Skin of body (tissue), 3 donors: ENCODE measurements at places on chromosomes 5 and 9. TPM values are rescaled to one million over a fixed set of nuclear protein-coding genes. Genes with fewer than 3 reads are reported as not detected.

Gene APBA1
- total RNA-seq: 7.7 TPM

Gene DNAI1
- 0.20 TPM for total RNA-seq

Gene TEX48
- not detected for total RNA-seq

Gene HAND1
- not detected for total RNA-seq

Gene F12
- total RNA-seq: 1.3 TPM

Gene C5orf34
- total RNA-seq: 5.1 TPM

Gene ZFP2
- 1.9 TPM for total RNA-seq

Gene CFAP157
- total RNA-seq: 0.10 TPM

Gene ZER1
- total RNA-seq: 18.1 TPM

Gene SPATA31D4
- total RNA-seq: not detected

Gene SPATA6L
- total RNA-seq: 2.1 TPM

Gene TTC39B
- total RNA-seq: 22.9 TPM

Gene IRX2
- 22.5 TPM for total RNA-seq

Gene OR1Q1
- not detected for total RNA-seq

Gene GPR151
- not detected for total RNA-seq

Gene GPX3
- 31.1 TPM for total RNA-seq

Gene PCDHB2
- total RNA-seq: 3.1 TPM

Gene LCNL1
- 0.20 TPM for total RNA-seq

Gene PDLIM7
- 30.7 TPM for total RNA-seq

Gene SLC36A2
- total RNA-seq: 0.20 TPM

Gene HMCN2
- 20.7 TPM for total RNA-seq

Gene DIMT1
- total RNA-seq: 23.9 TPM

Gene WNT8A
- not detected for total RNA-seq

Gene MEIKIN
- total RNA-seq: not detected

Gene SLC36A3
- not detected for total RNA-seq

Gene MELK
- total RNA-seq: 12.0 TPM

Gene AP3B1
- 50.3 TPM for total RNA-seq

Gene NDST1
- total RNA-seq: 28.6 TPM

Gene ADGRD2
- total RNA-seq: not detected

Gene DMGDH
- 3.3 TPM for total RNA-seq

Gene DHX29
- total RNA-seq: 35.0 TPM

Gene VCAN
- 396 TPM for total RNA-seq

Gene AQP3
- total RNA-seq: 169 TPM

Gene SPATA31A3
- not detected for total RNA-seq

Gene TMC1
- 0.69 TPM for total RNA-seq

Gene IPPK
- total RNA-seq: 17.2 TPM

Gene IRGM
- 0.39 TPM for total RNA-seq

Gene TOR4A
- total RNA-seq: 1.7 TPM
